ENCODE measurements at places on chromosomes 5 and 9.

- DNase-seq, result no peak
These were observed 51.1 kb downstream of the CPLANE1 start for GRCh38 chr5:37198061-37198460.

GRCh38 chr5:3736466-3736865, 140.8 kb downstream of the IRX1 start:
- no peak for DNase-seq

DNA sequence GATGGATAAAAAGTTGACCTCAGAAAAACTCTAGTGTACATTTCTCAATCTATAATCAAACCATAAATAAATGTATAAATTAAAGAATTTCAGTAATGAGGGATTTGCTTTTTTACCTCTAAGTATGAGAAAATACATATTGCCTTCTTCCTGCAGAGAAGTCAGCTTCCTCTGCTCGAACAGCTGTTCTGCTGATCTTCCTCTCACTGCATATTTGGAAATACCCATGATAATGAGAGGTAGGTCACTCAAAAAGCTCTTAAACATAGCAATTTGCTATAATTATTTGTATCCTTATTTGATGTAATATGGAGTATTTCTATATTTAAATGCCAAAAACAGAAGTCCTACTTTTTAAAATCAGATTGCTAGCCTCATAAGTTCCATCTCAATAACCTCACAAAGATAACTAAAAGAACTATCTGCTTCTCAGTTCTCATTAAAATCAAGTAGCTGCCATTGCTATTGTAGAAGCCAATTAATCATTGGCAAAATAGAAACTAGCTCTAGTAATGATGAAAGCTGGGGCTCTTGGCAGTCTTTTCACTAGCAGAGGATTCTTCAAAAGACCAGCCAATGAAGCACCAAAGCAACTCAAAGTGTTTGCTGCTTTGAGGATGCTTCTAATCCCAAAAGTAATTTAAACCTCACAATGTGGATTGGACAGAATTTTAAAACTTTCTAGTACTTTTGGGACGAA, 35.7 kb upstream of the OR13D1 start:
- no peak for DNase-seq

GRCh38 chr5:133341296-133341695, 271.0 kb downstream of the FSTL4 start:
- no peak for DNase-seq

GRCh38 chr9:23938908-23939307, 112.9 kb upstream of the ELAVL2 start:
- no peak for DNase-seq

GRCh38 chr5:97591781-97592180, 408.7 kb upstream of the RIOK2 start:
- DNase-seq, result no peak

- no peak for DNase-seq
These were observed 1.3 kb upstream of the RNU6ATAC start for GRCh38 chr9:134165357-134166315.

DNA sequence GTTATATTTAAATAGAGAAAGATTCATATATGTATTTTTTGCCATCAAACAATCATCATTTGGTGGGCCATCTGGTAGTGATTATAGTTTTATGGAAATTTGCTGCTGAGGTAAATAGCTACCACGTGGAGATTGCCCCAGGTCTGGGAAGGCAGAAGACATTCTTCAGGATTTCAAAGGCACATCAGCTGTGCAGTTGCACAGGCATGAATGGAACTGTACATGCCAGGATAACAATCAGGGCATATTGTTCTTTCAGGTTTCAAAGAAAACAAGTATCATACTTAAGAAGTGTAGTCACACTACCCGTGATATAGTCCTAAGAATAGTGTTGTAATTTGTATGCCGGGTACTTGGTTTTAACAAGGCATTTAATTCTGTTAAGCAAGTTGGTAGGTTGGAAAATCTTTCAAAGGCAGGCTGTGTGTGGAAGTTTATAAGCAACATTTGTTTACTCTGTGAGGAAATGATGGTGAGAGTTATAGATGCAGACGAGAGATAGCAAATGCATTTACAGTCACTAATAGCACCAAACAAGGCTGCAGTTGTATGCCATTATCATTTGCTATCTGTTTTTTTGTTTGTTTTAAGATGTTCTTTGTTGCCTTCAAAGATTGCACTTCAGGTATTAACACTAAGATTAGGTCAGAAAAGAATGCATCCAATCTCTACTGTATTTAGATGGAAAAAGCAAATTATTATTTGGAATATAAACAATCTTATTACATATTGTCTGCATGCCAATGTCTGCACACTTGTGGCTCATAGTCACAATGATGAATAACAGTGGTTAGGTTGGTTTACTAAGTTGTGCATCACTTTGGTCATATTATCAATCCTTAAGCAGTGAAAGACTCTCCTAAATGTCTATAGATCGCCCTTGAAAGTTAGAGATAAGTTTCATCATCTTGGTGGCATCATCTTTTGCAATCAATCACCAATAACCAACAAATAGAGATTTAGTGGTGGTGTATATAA, 55.3 kb downstream of the RPS23 start:
- DNase-seq, result no peak

DNA sequence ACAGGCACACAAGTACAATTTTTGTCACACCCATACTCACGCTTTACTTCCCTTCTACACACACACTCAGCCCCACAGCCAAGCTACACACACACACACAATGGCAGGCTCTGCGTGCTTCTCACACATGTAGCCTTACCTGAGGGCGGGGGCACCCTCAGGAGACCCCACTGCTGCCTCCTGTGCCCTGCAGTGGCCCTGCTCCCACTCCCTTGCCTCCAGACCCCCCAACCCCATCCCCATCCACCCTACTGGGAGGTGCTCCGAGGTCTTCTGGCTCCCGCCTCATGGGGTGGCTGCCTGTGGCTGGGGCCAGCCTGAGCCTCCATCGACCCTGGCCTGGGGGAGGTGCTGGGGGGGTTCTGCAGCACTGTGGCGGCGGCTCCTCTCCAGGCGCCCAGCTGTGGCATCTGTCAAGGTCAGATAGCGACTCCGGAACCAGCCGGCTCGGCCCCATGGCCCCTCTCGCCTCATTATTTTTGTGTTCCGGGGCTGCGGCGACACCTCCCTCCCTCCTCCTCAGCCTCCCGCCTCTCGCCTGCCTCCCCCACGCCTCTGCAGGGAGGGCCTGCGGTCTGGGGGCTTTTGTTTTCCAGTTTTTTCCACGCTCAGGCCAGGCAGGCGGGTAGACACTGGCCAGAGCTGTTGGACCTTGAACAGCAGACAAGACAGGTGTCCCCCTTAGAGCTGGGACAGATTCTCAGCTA, 21.7 kb downstream of the CXXC5 start:
- no peak for DNase-seq

DNA sequence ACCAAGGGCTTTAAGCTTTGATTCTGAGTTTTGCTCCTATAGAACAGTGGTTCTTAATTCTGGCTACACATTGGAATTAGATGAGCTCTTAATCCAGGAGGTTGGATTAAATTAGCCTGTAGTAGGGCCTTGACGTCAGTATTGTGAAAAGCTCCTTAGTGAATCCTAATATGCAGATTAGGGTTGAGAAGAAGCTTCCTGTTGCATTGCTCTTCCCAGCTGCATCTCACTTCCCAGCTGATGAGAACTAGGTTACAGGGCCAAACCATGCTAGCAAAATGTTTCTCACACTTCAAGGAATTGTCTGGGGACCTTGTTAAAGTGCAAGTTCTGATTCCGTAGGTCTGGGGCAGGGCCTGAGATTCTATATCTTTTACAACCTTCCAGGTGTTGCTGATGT, 300.0 kb downstream of the ZSWIM6 start:
- no peak for DNase-seq

DNA sequence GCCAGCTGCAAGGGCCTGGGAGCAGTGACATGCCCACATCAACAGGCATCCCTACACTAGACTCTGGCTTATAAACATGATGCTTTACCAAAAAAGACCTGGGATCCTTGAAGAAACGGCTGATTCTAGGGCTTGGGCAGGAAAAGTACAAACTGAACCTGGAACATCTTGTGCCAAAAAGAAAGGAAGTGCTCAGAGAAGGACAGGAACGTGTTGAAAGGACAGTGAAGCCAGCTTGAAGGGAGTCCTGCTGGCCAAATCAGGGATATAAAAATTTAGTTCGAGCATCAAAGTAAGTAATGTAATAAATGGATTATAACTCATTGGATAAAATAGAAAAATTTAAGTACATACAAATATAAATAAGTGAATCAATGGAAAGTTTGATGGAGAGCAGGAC, 58.1 kb downstream of the ALDH7A1 start:
- DNase-seq, result no peak

GRCh38 chr5:2686321-2687124, 65.0 kb downstream of the IRX2 start:
- peak; percentile 61 for DNase-seq

GRCh38 chr5:38410304-38410990, 146.0 kb downstream of the LIFR start:
- no peak for DNase-seq

DNA sequence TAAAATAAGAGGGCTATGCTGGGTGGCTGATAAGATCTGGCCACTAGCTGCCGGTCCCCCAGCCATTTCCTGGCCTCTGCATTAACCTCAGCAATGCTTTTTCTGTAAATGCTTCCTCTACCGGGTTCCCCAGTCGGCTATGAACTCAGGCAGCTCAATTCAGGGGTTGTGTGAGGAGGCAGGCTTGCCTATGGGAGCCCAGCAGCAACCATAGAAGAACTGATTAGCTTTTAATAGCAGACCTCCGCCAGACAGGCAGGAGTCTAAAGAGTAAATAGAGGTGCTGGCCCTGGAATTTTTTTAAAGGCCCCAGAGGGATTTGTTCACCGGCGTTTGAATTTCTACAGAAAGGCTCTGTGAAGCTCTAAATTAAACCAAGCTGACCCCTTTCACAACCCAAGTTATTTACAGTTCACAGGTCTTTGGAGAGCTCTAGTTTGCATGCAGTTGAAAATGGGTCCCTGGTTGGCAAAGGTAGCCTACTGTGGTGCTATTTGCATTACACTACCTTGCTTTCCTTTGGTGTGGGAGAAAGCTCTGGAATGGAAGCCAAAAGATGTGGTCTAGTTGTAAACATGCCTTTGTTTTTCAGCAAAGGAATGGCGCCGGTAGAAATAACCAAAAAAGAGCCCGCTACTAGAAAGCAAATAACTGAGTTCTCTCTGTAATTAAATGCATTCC, 289.7 kb upstream of the SEMA6A start:
- DNase-seq, result peak; percentile 88

DNA sequence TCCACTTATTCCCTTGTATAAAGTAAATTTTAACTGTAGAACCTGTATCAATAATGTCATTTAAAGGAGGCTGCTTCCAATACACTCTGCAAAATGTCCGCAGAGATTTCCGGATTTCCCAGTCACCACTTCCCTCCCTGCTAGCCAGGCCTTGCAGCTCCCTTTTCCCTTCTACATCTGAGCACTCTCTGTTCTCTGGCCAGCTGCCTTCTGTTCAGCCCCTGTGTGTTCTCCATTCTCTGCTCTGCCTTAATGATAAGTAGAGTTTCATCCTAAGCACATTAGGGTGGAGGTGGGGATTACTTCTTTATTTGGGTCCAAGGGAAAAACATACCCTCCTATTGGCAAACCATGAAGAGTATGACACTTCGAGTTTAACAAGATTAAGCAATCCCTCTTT, 719.6 kb upstream of the WWC1 start:
- DNase-seq, result no peak

DNA sequence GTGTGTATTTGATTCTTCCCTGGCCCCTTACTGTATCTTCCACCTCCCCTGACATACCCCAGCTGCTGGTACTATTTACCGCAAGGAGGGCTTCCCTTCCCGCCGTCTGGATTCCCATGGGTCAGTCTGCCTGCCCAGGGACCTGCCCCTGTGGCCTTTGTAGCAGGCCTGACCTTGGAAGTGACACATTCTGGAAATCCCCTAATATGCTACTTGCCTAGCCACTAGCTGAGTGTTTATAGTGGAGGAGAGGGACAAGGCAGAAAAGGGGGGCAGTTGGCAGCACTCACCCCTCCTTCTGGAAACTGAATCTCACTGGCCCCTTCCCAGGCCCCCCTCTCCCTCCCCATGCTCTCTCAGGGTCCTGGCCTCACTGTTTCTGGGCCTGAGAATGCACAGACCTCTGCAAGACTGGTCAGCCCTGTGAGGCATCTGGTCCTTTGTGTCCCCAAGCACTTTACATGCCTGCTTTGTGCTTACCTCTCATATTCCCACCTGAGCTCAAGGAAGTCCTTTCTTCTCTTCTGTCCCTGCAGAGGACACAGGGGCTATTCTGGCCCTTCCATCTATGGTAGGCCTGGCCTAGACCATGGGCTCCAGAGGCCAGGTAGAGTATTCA, 8.2 kb upstream of the CCL21 start:
- no peak for DNase-seq

GRCh38 chr5:89374144-89374784, 491.3 kb upstream of the MEF2C start:
- DNase-seq, result no peak

GRCh38 chr9:104009826-104010225, 84.3 kb upstream of the SMC2 start:
- no peak for DNase-seq

DNA sequence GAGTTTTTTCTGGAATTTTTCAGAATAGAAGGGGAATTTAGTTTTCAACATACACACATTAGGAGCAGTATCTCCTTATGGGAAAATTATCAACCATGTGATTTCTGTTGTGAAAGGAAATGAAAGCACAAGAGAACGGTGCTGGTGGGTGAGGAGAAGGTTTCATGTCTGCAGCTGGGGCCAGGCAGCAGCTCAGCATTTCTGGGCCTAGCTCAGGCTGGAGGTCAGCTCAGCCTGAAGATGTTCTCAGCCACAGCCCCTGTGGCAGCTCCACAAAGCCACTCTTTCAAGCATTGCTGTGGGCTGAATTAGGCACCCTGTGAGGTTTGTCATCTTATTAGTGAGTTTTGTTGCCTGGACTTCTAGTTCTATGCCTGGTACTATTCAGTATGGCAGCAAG, 90.3 kb downstream of the DIRAS2 start:
- DNase-seq, result no peak

GRCh38 chr5:126062398-126063221, 360.6 kb upstream of the GRAMD2B start:
- no peak for DNase-seq

- DNase-seq, result no peak
These were observed 149.1 kb downstream of the GHR start for GRCh38 chr5:42572313-42572712.

GRCh38 chr5:61746831-61747575, 414.9 kb downstream of the ZSWIM6 start:
- DNase-seq, result no peak

- no peak for DNase-seq
These were observed 50.4 kb downstream of the ACO1 start for GRCh38 chr9:32434892-32435291.

DNA sequence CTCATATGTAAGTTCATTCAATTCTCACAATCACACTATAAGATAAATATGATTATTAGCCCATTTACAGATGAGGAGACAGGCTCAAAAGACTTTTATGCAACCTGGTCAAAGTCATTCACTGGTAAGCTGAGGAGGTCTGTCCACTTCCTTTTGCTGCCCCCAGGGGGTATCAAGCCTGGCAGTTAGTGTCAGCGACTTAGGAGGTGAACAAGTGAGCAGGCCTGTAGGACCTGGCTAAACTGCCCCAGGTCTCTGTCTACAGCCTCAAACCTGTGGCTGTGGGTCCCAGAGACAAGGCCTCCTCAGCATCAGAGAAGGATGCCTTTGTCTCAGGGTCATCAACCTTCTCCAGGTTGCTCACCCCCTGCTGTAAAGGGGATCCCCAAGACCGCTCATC, 10.4 kb downstream of the TGFBI start:
- no peak for DNase-seq

Measured in H9 (cell line).